Left kidney (tissue), 8 donors: ENCODE measurements at places on chromosomes 1 and 21. TPM values are rescaled to one million over a fixed set of nuclear protein-coding genes. Genes with fewer than 3 reads are reported as not detected.

The SYT11 gene
- polyA plus RNA-seq: 21.7 TPM

The AMY1B gene
- polyA plus RNA-seq: not detected

The HES2 gene
- 0.78 TPM for polyA plus RNA-seq

The CELA2A gene
- 0.70 TPM for polyA plus RNA-seq

The SPRR2E gene
- not detected for polyA plus RNA-seq

The HORMAD1 gene
- polyA plus RNA-seq: not detected

The PPM1J gene
- 1.1 TPM for polyA plus RNA-seq

The TSPAN1 gene
- polyA plus RNA-seq: 50.1 TPM

The KPRP gene
- polyA plus RNA-seq: not detected

The INSRR gene
- polyA plus RNA-seq: 1.8 TPM

The PBX1 gene
- 172 TPM for polyA plus RNA-seq

The LIN28A gene
- 0.15 TPM for polyA plus RNA-seq

GRCh38 chr1:156590326-156591180, 1.0 kb upstream of the NAXE start:
- no peak for DNase-seq

DNA sequence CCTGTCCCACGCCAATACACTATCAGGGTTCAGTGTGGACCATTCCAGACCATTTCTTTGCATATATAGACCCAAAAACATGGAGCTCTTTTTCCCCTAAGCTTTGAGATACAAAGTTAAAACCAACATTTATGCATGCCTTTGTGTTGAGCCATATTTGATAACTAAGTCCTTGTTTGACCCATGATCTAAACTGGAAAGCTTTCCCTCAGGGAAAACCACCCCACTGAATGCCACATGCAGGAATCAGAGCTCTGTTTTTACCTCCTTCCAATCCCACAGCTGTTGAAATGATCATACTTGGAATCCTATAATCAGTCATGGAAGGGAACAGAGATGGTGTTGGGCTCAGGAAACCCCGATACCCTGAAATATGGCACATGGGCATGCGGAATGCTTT, 14.8 kb upstream of the SLC45A1 start:
- DNase-seq: no peak

GRCh38 chr1:31783846-31784245, 19.7 kb upstream of the ADGRB2 start:
- DNase-seq: no peak

- DNase-seq: no peak
These were observed 112.5 kb downstream of the RRAGC start for GRCh38 chr1:38746941-38747600.

- DNase-seq: no peak
These were observed 36.1 kb downstream of the FGGY start for GRCh38 chr1:59332983-59333382.

DNA sequence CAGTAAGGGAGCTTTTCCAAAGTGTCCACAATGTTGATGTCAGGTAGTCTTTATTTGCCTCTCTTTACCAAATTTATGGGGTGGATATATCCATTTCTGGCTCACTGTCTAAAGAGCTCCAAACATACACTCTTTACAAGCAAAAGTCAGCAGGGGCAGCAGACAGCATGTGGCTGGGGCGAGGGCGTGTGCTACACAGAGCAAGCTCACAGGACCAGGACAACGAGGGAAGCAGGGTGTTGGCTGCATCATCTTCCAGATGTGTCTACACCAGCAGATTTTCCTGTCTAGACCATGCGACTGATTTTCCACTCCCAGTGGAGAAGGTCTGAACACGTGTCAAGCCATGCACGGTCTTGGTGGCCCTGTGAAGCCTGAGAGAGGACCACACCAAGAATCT, 123.8 kb downstream of the TRABD2B start:
- DNase-seq: no peak

DNA sequence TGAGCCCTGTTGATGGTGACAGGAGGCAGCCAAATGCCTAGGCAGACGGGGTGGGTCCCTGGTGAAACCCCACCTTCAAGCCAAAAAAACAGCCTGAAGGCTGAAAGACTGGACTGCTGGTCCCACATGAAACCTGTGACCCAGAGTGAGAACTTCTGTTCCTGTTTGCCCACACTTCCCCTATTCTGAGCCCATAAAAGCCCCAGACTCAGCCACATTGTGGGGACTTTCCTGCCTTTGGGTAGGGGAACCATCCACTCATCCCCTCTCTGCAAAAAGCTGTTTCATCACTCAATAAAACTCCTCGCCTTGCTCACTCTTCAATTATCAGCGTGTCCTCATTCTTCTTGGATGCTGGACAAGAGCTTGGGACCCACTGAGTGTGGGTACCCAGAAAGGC, 25.2 kb downstream of the HTR6 start:
- DNase-seq: no peak

DNA sequence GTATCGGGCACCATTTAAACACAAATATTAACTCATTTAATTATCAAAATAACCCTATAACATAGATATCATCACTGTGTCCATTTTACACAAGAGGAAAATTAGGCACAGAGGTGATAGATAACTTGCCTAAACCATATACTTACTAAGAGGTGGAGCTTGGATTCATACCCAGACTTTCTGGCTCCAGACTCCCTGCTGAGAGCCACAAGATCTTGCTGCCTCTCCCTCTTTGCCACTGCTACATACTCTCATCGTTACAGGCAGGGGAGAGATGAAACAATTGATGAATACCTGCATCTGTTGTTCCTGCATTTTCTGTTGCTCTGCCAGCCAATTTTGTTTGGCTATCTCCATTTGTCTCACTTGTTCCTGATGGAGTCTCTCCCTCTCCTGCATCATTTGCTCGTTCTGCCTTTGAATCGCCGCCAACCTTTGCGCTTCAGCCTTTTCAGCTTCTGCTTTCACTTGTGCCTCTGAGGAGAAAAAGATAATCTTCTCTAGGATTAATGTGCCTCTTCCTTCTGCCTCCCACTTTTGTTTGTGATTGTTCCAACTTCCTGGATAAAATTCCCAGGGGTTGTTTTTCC, 10.6 kb downstream of the GBP5 start:
- no peak for DNase-seq

DNA sequence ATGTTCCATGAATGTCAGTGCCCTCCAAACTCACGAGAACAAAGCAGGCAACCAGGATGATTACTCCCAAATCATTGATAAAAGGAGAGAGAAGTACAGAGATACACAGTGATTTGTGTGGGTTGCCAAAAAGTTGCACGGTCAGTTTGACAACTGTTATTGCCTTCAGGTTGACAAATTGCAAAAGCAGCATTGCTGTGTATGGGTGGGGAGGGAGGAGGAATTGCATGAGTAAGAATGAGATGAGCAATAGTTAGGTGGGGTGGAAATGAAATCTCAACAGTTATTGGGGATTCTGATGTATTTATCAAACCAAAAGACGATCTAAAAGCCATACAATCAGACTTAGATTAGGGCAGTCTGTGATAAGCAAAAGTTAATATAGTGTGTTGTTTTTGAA, 93.7 kb downstream of the NTMT2 start:
- DNase-seq: no peak

DNA sequence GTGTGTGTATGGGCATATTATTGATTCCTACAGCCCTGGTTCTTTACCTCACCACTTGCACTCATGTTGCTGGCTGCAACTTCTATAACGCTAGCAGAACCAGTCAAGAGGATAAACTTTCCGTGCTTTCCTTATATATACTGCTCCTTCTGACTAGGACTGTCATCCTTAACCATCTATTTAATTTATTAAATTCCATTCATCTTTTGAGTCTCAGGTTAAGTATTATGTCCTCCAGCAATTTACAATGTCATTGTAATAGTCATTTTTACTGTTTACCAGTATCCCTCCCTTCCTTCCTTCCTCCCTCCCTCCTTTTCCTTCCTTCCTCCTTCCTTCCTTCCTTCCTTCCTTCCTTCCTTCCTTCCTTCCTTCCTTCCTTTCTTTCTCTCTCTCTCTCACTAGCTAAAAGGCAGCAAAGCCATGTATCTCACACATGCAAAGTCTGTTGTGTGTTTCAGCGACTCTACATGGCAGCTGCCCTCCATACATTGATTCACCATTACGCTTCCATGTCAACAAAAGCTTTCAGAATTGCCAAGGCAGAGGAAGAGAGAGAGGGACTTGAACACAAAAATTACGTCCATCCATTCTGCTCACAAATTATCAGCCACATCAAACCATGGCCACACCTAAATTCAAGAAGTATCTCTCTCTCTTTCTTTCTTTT, 73.8 kb downstream of the ZNF326 start:
- no peak for DNase-seq

DNA sequence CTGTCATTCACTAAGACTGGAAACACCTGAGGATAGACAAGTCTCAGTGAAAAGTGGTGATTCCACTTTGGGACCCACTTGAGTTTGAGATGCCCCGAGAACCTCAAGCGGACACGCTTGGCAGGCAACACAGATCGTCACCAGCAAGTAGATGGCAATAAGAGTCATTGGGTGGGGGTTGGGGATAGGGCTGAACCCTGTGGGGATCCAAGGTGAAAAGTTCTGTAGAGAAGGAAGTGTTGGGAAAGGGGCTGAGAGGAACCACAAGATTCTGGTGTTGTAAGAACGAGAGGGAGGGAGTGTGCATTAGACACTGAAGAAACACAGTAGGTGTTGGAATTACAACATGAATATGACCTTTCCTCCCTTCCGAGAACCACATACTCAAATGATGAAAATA, 45.4 kb upstream of the TDRD10 start:
- DNase-seq: no peak

DNA sequence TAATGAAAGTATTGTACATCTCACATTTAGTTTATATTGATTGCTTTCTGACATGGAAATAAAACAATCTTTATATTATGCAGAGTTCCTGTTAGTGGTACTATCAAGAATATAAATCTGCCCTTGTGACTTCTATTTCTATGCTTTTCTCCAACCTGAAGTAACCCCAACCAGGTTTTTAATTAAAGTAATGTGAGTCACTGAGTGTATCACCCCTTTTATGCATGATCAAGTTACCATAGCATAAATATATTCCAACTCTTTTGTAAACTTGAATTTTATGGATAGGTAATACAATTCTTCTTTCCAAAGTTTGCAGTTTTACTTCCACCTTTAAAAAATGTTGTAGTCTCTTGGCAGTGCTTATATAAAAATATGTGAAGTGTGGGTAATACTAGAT, 532.3 kb downstream of the USP25 start:
- no peak for DNase-seq

DNA sequence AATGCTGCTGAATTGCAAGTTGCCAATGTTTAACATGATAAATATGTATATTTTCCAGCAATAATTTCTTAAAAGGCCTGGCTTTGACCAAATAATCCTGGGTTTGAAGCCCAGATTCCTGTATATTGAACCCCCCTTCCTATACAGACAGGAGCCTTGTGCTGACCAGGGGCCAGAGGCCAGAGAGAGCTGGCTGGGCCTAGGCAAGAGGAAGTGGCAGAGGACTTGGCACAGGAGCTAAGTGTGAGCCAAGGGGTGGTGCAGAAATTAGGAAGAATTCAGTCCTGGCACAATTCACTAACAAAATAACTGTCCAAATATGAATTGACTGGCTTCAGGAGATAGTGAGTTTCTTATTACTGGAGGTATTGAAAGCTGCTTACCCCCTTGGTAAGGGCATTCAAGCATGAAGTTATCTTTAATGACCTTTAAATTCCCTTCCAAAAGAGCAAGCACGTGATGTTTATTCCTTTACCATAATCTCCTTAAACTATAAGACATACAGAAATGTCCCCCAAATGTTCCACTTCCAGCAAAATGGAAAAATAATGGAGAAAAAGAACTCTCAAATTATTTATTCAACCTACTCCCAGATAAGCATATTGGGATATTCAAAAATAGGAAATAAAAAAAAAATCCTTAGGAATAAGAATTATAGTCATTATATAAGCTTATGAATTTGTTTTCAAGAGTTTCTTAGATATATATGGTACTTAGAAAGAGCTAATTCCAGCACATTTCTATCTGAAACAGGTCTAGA, 26.6 kb downstream of the NIBAN1 start:
- no peak for DNase-seq

DNA sequence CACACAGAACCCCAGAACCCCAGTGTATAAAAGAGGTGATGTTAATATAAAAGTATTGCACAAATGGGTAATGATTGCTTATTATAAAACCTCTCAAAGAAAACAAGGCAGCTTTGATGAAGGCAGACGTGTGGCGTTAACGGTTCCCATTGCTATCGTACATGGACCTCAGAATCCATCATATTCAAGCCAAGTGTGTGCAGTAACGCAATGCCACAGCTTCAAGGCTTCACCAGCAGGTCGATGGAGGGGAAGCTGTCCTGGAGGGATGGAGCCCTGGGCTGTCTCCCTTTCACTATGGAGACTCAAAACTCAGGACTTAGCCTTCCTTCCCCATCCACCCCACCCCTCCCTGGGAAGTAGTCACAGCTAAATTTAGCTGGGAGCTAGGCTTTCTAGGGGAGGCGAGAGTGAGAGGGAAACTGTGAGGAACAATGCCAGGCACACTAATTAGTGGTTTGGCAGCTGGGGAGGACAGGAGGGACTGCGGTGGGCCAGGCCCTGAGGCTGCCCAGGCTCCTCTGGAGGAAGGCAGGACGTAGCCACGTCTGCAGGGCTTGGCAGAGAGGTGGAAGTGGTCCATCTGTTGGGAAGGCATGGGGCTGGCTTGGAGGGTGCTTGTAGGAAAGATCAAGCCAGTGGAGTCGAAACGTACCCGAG, 121.2 kb downstream of the HMGB4 start:
- DNase-seq: no peak

- DNase-seq: no peak
These were observed 36.0 kb downstream of the CAPN2 start for GRCh38 chr1:223748405-223748772.

DNA sequence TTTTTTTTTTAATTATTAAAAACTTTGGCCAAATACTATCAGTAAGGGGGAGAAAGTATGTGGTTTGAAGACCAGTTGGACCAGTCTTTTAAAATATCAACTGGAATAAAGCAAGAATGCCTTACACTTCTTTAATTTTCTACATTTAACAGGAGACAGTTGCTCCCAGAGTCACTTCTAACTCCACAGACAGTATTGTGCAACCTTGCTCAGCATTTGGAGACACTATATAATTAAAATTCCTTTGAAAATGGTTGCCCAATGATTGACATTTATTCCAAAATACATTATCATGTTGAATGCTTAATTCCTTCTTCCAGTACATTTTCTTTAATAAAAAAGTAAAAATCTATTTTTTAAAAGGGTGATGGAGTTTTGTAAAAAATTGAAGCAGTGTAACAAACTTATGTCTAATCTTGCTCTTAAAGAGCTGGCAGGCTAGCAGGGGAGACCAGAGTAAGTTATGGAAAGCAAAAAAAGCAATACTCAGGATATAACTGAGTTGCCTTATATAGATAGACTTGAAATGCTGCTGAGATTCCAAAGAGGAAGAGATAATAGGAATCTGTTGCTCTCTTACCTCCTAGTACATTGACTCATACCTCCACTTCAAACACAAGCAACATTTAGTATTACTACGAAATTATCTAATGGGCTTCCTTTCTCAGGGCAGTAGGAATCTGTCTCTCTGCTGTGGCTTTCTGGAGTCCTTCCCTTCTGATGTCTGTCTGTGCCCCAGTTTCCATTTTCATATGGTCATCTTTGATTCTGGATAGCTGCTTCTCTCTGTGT, 69.7 kb upstream of the RGL1 start:
- no peak for DNase-seq
